SIG-M5 (cell line): ENCODE measurements at places on chromosomes 3 and 15.

DNA sequence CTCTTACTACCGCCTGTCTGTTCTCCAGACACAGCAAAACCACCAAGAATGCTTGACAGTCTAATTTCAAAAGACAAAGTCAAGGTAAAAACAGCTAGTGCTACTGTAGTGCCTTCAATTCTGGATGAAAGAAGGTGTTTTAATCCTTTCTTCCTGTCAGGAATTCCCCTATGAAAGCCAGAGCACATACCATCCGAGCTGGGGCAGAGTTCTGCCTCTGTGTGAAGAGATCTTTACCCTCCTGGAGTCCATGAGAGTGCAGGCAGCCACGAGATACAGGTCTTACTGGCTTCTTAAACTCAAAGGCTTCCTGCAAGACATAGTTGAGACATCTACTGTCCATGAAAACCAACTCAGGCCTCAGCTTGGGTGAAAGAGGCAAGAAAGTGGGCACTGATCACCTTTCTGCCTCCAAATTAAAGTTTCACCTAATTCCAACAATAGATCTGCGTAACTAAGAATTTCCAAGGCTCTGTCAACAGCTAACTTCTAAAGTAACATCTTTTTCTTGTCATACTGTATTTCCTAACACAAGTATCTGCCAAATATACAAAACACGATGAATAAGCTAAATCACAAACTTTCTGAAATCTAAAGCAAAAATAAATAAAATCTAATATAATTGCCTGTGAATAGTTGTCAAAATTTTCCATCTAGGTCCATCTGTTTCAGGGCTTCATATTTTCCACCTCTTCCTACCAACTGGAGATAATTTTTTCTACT is 7.5 kb downstream of the CDC25A start:
- DNase-seq: no peak

DNA sequence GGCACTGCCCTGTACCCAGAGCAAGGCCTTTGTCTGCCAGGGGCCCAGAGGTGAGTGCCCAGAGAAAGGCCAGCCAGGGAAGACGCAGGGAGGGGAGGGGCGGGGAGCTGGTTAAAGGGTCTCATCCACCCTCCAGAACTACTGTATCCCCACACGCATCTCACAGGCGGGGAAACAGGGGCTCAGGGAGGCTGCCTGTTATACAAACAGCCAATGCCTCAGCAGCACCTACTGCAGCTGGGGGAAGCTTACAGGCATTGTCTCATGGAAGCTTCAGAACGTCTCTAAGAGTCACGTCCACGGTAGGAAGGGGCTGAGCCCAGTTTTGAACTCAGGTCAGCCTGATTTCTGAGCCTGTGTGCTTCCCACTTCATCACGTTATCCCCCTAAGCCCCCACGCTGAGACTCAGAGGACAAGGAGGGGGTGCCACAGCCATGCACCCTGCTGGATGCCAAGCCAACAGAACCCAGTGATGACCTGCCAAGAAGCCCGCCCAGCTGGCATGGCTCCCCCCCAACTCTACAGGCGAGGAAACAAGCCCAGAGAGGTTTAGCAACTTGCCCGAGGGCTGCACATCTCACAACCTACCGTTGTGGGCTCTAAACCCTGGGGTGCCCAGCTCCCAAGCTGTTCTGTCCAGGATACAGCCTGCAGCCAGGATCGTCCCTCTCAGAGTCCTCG is 54.5 kb downstream of the IQSEC1 start:
- no peak for DNase-seq

- no peak for DNase-seq
Observed at GRCh38 chr3:190862209-190863118, at the start of gene GMNC. GMNC (minus strand) TSS chr3:190862694; CDS start chr3:190862615, 79 bp downstream.

DNA sequence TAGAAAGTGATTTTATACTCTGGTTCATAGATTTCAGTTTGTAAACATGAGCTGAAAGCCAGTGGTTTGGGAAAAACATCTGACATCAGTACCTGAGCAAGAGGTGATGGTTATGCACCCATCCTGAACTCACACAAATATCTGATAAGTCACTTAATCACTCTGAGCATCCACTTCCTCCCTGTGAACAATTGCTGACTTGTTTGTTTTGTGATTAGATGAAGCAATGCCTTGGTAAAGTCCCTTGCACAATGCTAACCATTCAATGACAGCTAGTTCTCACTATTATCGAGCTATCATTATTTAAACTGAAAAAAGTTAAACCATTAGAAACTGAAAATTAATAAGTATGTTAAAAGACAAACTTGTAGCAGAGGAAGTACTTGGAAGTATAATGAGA is 303.0 kb downstream of the PLOD2 start:
- no peak for DNase-seq

DNA sequence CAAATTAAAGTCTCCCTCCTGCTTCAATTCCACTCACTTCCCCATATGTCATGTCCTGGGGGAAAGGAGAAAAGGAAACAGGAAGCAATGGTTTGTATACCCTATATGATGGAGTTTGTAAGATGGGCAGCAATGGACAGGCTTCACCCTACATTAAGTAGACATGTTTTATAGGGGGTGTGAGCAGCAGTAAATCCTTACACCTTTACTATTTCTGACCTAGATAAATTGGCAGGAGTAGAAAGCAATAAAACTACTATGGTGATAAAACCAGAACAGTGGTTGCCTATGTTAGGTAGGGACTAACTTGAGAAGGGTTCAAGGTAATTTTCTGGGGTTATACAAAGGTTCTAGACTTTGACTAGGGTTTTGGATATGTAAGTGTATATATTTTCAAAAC is 301.7 kb downstream of the GBE1 start:
- DNase-seq: no peak

DNA sequence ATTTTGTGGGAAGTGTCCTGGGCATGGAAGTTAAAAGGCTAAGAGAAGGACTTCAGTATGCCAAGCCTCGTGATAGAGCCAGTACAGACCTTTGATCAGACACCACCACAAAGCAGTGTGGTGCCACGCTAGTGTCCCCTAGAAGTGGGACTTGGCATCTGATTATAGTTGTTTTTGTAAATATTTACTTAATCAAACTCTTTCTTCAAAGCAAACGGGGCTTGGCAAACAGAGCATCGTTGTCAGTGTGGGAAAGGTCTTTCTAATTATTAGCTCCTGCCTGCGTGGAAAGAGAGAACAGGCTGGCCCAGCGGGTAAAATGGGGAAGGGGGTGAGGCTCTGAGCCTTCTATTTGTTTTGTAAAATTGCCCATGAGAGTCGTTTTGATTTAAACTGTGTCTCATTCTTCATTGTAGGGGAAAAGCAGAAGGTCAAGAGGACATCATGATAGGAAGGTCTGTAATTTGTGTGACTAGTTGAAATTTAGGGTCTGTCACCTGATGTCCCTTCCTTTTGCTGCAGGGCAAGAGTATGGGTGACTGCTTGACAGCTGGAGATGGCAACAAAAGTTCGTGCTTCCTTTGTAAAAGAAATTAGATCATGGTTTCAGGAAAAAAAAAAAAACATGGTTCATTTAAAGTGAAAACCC is 105.0 kb downstream of the IQCH start:
- no peak for DNase-seq

DNA sequence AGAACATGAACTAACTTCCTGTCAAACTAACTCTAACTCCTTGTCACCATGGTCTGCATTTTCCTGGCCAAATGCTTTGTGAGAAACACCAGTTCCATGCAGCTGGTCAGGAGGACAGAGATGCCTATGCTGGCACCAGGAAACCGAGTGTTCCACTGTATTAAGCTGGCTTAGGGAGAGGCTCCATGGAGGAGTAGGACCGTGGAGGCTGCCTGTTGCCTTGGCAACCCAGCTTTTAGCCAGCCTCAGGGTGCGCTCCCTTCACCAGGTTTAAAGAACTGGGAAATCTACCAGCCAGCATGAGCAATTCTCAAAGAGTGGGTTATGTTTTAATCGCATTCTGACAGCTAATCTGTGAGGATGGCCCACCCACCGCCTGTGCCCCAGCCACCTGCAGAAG is 394.1 kb downstream of the OCA2 start:
- no peak for DNase-seq

DNA sequence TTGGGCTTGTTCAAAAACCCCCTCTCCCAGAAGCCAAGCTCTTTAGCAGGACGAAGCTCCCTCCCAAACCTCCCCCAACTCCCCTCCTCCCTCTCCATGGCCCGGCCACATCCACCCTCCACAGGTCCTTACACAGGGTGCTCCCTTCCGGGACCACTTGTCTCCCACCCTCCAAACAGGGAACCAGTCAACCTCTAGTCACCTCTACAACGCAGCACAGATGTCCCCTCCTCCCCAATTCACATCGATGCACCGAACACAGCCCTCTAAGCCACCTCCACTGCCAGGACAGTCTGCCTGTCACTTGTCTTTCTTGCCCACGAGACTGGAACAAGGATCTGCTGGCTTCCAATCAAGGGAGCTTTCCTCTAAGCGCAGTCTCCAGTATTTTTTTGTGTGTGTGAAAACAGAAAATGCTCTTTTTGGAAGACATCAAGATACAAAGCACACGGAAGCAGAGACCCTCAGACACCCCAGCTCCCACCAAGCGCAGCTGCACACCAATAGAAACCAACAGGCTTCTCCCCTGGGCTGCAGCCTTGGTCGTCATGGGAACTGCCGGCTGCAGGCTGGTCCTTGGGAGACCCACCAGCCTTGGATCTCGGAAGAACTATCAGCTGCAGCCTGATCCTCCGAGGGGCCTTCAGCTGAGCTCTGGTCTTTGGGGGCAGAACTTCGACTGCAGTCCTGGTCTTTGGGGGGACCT is 26.5 kb downstream of the IQSEC1 start:
- no peak for DNase-seq

DNA sequence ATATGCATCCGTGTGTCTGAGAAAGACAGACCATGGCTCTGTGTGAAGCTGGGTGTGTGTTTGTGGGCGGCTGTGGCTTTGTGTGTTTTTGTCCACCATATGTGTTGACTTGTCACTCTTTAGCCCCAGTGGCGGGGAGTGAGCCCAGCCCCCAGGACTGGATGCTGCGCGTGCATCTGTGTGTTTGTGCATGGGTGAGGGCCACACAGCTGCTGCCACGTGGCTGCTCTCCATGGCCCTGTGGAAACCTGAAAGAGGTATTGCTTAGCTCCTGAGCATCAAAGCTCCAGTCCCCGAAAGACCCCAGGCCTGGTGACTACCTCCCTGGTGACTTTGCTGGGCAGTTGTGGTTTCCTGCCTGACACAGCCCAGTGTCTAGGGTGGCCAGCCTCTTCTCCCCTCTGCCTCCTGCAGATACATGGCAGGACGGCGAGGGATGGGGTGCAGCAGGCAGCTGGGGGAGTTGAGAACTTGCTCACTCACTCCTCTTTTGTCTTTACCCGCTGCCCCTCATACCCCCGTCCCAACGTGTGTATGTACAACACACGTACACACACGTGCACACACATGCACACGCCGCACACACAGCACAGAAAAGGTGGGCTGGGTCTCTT is 6.5 kb downstream of the EPHB3 start:
- DNase-seq: no peak

GRCh38 chr15:85412066-85412465 is 31.7 kb downstream of the AKAP13 start:
- DNase-seq: no peak

GRCh38 chr3:88775026-88775690 is 332.3 kb upstream of the EPHA3 start:
- no peak for DNase-seq

- no peak for DNase-seq
Observed at GRCh38 chr3:127984241-127984975, 67.8 kb upstream of the SEC61A1 start.

DNA sequence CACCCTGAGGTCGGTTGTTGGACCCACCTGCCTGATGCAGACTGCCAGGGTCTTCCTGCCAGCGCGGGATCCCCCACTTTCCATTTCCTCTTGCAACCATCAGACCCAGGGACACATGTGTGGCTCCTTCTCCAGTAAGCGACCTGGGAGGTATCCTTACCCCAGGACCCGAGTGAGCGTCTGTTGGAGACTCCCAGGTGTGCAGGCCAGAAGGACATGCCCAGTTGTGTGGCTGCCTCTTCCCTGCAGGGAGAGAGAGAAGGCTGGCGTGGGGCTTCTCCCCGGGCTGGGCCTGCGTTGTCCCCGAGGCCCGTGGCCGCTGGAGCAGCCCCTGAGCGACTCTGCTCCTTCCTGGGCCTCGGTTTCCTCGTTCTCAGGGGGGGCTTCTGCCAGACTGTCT is 56.8 kb downstream of the APBA2 start:
- DNase-seq: no peak

DNA sequence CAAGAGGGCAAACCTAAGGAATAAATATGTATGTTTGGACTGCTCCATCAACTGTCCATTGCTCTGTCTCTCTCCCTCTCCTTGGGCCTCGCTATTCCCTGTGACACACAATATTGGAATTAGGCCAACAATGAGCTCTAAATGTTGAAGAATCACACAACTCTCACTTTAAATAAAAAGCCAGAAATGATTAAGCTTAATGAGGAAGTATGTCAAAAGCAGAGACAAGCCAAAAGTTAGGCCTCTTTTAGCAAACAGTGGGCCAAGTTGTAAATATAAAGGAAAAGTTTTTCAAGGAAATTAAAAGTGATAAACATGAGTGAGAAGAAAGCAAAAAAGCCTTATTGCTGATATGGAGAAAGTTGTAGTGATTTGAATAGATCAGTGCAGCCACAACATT is 141.0 kb downstream of the VGLL3 start:
- no peak for DNase-seq

DNA sequence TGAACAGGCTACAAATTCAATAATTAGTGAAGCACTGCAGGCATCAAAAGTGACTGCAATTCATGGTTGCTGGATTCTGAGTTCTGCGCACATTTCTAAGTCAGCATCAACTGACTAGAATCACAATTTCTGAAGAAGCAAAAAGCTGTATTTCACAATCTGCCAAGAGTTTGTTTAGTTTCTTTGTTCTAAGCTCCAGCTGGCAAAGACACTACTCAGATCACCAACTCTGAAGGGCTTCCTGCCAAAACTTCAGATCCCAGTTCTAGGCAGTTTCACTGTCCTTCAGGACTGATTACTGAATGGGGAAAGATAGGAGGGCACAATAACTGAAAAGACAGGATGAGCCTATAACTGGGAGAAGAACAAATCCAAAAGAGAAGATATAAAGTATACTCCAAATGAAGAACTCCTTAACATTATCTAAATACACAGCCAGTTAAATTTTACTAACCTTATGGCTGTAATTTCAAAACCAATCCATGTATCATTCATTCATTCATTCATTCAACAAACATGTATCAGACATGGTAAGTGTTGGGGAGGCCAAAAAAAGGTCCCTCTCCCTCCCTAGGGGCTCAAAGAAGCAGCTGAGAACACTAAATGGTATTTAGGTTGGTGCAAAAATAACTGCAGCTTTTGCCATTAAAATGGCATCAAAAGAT is 17.1 kb downstream of the TJP1 start:
- no peak for DNase-seq

DNA sequence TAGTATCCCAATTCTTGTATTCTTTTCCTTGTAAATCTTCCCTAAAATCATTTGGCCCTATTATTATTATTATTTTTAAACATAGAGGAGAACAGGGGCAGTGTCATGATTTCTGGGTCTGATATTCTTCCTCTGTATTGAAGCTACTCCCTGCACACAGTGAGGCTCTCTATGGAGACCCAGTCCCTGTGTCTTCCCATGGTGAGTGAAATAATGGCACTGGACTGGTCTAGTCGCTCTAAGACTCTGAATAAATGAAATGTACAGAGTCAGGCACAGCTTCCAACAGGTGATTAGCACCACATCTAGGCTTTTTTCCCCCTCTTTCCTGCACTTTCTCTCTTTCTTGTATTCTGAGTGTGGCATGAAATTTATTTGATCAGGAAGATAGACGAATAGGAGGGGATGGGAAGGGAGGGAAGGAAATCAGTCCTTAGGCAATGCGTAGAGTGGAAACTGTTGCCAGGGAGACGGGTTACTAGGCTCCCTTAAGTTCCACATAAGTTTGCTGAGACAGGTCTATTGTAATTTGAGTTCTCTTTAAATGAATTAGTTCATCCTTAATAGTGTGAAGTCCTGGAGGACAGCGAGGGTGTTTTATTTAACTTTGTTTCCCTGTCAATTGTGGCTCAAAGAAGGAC is 49.0 kb upstream of the NDN start:
- no peak for DNase-seq
